Stimulated activated CD8-positive, alpha-beta memory T cell treated with anti-CD3 and anti-CD28 coated beads, Interleukin-7, amount 100 ng/mL, for 4 hours (primary cell): ENCODE measurements at places on chromosomes 1 and 21.

- DNase-seq: no peak
These were observed 145.0 kb downstream of the ATG4C start for GRCh38 chr1:62928885-62929284.

- no peak for DNase-seq
These were observed 4.5 kb downstream of the TRAF5 start for GRCh38 chr1:211331011-211331709.

DNA sequence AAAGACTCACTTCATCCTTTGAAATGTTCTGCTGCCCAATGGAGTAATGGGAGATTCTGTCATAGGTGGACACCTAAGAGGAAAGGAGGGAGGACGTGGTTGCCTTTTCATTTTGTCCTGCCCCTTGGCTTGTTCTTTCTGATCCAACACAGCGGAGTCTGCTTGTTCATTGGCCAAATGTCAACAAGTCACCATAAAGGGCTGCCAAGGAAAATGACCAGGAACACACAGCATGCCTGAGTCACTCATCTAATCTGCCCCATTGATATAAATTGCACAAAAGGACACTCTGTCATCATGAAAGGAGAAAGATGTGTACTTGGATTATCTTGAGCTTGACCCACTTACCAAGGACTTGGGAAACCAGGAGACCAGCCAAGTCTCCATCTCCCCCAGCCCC is 422.9 kb downstream of the SETD4 start:
- no peak for DNase-seq

GRCh38 chr1:171110621-171111326 is 20.1 kb downstream of the FMO3 start:
- no peak for DNase-seq

DNA sequence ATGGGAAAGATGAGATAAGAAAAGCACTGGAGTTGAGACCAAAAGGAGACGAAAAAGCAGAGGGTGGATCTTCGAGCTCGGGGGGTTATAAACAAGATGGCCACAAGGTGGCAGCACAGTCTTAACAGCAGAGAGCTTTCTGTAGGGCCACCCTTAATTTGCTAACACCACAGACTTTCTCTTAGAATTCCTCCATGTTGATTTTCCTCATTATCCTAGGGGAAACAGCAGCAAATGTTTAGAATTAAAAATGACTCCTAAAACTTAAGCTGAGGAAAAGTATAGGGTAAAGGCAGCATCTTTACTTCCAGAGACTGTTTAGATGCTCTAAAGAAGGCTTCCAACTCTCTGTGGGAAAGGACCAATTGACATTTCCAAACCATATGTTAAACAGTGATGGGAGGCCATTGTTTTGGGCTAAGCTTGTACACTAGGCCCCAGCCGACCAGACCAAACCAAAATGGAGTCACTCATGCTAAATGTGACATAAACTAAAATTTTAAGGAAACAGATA is 2.5 kb upstream of the APOBEC4 start:
- DNase-seq: peak; percentile 49

DNA sequence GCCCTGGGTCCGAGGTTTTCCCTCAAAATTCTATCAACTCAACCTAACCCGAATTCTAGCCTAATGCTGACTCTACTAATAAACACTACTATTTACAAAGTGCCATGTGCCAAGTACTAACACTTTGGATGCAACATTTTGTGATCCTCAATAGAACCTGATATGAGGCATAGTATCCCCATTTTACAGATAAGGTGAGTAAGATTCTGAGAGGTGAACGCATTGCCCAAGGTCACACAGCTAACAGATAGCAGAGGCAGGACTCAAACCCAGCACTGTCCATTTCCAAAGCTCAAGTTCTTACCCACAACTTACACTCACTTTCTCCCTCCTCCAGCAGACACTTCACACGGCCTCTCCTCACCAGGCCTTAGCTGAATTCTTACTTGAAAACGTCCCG is 46.0 kb upstream of the LAPTM5 start:
- DNase-seq: no peak
